Esophagus muscularis mucosa (tissue), 4 donors: ENCODE measurements at places on chromosomes 16 and 17.
A peak's percentile ranks its signal among the peaks of the same experiment; 100 is the strongest.

DNA sequence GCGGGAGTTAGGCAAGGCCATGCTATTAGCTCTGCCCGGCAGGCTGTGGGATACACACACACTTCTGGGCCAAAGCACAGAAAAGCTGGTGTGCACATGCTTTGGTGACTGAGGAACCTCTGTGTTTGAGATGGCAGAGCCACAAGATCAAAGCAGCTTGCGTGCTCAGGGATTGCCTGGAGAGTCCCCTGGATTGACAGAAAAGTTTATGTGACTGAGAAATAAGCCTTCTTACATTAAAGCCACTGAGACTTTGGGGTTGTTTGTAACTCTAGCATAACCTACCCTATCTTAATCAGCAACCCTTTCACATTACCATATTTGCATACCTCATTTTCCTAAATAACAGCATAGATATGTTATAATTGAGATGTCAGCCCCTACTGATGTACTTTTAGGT lies 69.3 kb downstream of the MYO1D start:
- H3K4me1 ChIP-seq: peaks cover 6% of the 10 kb centered on the region
- no peaks in the 10 kb centered on the region for H3K36me3 ChIP-seq
- no peaks in the 10 kb centered on the region for H3K27me3 ChIP-seq

- H3K36me3 ChIP-seq: no peaks in the 10 kb centered on the region
- DNase-seq: no peak
- H3K4me1 ChIP-seq: peaks cover 11% of the 10 kb centered on the region
- H3K27me3 ChIP-seq: no peaks in the 10 kb centered on the region
- H3K4me3 ChIP-seq: no peak overlapping the region
These were observed 19.7 kb upstream of the SLC47A1 start for GRCh38 chr17:19513897-19514488.

DNA sequence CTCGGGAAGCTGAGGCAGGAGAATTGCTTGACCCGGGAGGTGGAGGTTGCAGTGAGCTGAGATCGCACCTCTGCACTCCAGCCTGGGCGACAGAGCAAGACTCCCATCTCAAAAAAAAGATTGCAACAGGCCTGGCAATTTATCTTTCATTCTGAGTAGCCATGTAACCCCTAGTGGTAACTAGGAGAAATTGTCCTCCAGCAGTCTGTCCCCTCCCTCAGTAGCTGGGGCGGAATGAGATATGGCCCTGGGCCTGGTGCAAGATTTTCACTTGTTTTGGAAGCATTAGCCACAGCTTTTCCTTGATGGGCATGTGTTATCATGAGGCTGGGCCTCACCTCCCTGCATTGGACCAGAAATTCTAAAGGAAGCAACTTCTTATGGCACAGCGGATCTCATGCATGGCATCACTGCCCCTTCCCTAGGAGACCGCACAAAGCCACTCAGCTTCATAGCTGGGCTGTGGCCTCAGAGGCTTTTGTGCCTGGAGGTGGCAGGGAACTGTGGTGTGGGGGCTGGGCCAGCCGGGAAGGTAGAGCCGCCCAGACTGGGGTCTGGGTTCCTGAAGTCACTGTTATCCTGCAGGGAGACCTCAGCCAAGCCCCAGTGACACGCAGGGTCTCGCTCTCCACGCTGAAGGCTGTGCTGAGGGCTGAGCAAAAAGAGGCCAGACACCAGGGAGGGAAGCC lies 13.4 kb downstream of the NATD1 start:
- no peaks in the 10 kb centered on the region for H3K36me3 ChIP-seq
- H3K4me3 ChIP-seq: no peak overlapping the region
- no peaks in the 10 kb centered on the region for H3K27me3 ChIP-seq

DNA sequence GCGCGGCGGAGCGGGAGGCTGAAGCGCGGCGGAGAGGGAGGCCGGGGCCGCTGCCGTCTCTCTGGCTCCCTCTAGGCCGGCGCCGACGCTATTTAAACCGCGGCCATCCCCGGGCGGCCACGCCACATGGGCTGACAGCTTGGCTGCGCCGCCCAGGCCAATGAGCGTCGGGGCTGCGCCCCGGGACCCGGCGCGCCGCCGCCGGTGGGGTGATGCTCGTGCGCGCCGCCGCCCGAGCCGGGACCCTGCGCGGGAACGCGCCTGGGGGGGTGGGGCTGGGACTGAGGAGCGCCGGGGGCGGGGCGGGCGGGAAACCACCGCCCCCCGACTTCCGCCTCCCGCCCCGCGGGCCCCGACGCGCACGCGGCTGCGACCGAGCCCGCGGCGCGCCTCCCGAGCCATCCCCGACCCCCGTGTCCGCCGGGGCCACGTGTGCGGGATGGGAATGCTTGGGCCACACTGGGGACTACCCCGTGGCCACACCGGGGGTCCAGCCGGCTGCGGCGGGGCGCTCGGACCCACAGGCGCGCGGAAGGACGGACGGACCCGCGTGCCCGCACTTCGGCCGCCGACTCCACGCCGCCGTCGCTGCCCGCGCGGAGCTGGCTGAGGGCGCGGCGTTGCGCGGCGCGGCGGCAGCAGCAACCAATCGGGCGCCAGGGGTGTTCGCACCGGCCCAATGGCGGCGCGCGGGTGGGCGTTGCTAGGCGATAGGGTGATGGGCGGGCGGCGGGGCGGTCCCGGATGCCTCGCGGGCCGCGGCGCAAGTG lies at the start of gene FASN:
Gene FASN, minus strand, starts transcription at position 68 of the 770 bp plus-strand sequence. CDS start 1,791 bp downstream, outside the sequence.
- peaks cover 33% of the 10 kb centered on the region for H3K36me3 ChIP-seq
- peak; percentile 98 for DNase-seq
- H3K27me3 ChIP-seq: no peaks in the 10 kb centered on the region
- H3K4me1 ChIP-seq: peaks cover 66% of the 10 kb centered on the region
- H3K27ac ChIP-seq: peak within 1 kb of the TSS; percentile 88

DNA sequence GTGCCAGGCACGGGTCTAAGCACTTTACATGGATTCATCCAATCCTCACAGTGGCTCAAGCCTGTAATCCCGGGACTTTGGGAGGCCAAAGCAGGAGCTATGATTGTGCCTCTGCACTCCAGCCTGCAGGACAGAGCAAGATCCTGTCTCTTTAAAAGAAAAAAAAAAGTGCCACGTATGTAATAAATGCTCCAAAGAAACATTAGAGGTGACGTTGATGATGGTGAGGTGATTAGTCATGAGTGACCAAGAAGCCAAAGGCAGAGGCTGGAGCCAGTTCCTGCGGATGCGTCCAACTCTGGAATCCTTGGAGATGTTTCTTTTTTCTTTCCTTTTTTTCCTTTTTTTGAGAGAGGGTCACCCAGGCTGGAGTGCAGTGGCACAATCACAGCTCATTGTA lies 59.4 kb upstream of the SIAH1 start:
- H3K4me1 ChIP-seq: peaks cover 13% of the 10 kb centered on the region
- no peak overlapping the region for H3K4me3 ChIP-seq
- no peaks in the 10 kb centered on the region for H3K27me3 ChIP-seq
- H3K27ac ChIP-seq: peak overlapping the region; percentile 67
- no peaks in the 10 kb centered on the region for H3K36me3 ChIP-seq
- DNase-seq: no peak
